ENCODE measurements at places on chromosomes 16 and 17. TPM values are rescaled to one million over a fixed set of nuclear protein-coding genes. Genes with fewer than 3 reads are reported as not detected.

FAM20A gene
- not detected for total RNA-seq

TP53TG3B gene
- total RNA-seq, result not detected

CDRT15 gene
- total RNA-seq, result not detected

- no peaks in the 10 kb centered on the region for H3K36me3 ChIP-seq
- peaks cover 5% of the 10 kb centered on the region for H3K27me3 ChIP-seq
- no peak for DNase-seq
- H3K4me1 ChIP-seq, result no peaks in the 10 kb centered on the region
- no peak overlapping the region for H3K4me3 ChIP-seq
Observed at GRCh38 chr17:15334266-15334665, 7.1 kb downstream of the TEKT3 start.

DNA sequence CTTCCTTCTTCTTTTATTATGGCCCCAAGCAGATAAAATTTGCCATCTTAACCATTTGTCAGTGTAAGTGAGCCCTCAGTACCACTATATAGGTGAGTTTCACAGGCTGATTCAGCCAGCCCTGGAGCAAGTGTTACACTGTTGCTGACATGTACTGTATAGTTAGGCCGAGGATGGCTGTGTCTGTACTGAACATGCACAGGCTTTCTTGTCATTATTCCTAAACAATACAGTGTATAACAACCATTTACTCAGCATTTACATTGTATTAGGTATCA lies 53.7 kb downstream of the AMFR start:
- no peak for DNase-seq
- peaks cover 17% of the 10 kb centered on the region for H3K4me1 ChIP-seq
- no peaks in the 10 kb centered on the region for H3K27me3 ChIP-seq

GRCh38 chr17:15257258-15257788 lies 7.8 kb downstream of the PMP22 start:
- H3K4me3 ChIP-seq, result no peak overlapping the region
- H3K27me3 ChIP-seq, result peaks cover 57% of the 10 kb centered on the region
- H3K4me1 ChIP-seq, result peaks cover 24% of the 10 kb centered on the region
- H3K27ac ChIP-seq, result no peak overlapping the region

DNA sequence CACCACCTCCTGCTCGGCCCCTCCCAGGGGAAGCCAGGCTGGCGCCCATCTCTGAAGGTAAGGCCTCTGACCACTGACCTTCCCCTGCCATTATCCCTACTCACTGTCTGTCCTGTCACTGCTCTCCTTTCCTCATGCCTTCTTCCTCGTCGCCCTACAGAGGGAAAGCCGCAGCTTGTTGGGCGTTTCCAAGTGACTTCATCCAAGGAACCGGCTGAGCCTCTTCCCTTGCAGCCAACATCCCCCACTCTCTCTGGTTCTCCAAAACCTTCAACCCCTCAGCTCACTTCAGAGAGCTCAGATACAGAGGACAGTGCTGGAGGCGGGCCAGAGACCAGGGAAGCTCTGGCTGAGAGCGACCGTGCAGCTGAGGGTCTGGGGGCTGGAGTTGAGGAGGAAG lies 3.0 kb downstream of the COA3 start:
- peaks cover 19% of the 10 kb centered on the region for H3K4me1 ChIP-seq
- H3K27ac ChIP-seq, result no peak overlapping the region
- H3K36me3 ChIP-seq, result peaks cover 3% of the 10 kb centered on the region
- peaks cover 2% of the 10 kb centered on the region for H3K27me3 ChIP-seq

Data from activated T-helper 1 cell treated with anti-CD3 and anti-CD28 coated beads, Interleukin-12 subunit alpha, Interleukin-12 subunit beta, Interleukin-2, Interleukin-4 antibody, amounts not matched to agents 30 ng/mL and 10 ng/mL and 1 ng/mL, durations not matched to agents 14 hours and 24 hours and 36 hours (primary cell).